ENCODE measurements at places on chromosomes 13 and 19.
A peak's percentile ranks its signal among the peaks of the same experiment; 100 is the strongest.

DNA sequence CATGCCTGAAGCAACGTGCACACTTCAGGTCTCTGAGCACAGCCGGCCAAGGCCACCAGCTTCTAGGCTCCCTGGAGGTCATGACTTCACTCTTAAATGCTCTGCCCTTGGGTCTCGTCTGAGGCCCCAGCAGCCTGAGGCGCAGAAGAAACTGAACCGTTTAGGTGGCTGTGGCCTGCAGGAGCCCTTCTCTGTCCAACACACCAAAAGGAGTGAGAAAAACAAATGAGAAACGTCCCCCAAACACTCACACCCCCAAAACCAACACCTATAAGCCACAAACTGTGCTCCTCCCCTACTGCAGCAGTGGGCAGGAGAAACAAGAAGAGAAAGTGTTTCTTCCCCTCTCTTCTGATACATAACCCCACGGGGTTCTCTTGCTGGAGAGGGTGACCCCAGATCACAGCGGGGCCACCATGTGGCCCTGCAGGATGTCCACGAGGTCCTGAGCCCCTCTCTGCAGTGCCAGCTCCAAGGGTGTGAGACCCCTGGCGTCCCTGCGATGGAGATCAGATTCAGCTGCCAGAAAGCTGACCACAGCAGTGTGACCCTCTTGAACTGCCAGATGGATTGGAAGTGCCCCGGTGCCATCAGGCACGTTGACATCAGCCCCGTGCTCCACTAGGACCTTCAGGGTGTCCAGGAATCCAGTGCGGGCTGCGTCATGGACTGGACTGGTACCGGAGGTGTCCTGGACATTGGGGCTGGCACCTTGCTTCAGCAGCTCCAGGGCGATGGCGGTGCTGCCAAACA is 1.0 kb upstream of the KRI1 start:
- peak; percentile 38 for DNase-seq

DNA sequence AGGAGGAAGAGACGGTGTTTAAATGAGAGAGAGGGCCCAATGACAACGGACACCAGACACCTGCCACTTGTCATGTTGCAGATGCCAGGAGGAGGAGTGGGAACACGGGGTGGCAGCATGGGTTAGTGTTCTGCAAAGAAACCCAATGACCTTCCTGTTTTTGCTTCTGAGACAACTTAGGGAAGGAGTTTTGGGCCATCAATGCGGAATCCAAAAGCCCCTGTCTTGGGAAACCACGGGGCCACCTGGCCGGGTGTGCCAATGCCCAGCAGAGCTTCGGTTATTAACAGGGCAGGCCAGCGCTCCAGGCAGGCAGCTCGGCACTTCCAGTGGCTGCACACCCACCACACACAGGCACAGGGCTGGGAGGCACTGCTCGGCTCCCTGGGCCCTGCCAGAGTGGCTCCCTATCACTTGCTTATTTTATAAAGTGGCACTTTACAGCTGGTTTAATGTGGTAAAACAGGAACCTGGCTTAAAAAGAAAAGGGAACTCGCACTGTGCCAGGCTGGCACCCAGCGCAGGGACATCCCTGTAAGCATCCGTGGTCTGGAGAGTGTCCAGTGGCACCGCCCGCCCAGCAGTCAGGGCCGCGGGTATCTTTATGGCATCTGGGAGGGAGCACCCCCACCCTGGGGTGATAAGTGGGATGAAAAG is 19.1 kb downstream of the ELL start:
- DNase-seq = peak; percentile 52

DNA sequence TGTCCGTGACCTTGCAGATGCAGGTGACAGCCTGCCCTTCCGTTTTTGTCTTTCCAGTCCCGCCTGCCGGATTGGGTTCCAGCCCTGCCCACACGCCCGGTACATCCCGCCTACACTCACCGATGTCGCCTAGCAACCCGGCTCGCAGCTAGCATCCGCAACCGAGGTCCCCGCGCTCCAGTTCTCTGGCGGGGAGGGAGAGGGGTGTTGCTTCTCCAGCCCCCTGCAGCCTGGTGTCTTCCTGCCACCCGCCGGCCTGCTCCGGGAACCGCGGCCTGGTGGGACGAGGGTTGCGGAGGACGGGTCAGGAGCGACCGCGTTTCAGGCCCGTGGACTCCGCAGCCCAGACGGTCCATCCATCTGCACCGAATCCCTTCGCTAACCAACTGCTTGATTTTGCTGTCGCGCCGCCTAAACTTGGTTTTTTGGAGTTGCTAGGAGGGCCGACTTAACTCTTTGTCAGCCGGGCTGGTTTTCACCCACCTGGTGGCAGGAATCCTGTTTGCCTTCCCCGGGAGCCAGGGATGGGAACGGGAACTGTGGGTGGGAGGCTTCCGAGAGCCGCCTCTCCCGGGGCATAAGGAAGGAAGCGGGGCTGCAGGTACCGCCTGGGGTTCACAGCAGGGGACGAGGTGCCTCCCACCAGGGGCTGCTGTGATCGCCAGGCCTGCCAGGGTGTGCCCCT is 15.4 kb upstream of the MATK start:
- DNase-seq = peak; percentile 26

GRCh38 chr13:65149687-65150086 is 2080.4 kb downstream of the PCDH9 start:
- no peak for DNase-seq
